Stimulated activated CD8-positive, alpha-beta memory T cell treated with anti-CD3 and anti-CD28 coated beads, Interleukin-2, amount 100 ng/mL, for 48 hours (primary cell): ENCODE measurements at places on chromosomes 6 and 20.
A peak's percentile ranks its signal among the peaks of the same experiment; 100 is the strongest.

- DNase-seq = no peak
These were observed 195.5 kb downstream of the EYA4 start for GRCh38 chr6:133436652-133437051.

GRCh38 chr6:43426928-43427405, 374 bp upstream of the ABCC10 start:
- no peak for DNase-seq

GRCh38 chr6:149454346-149454848, 30.4 kb downstream of the ZC3H12D start:
- DNase-seq = no peak

- DNase-seq = no peak
These were observed 3.1 kb upstream of the NKX2-2 start for GRCh38 chr20:21516861-21517565.

GRCh38 chr6:24980507-24981385, 45.0 kb upstream of the RIPOR2 start:
- no peak for DNase-seq

DNA sequence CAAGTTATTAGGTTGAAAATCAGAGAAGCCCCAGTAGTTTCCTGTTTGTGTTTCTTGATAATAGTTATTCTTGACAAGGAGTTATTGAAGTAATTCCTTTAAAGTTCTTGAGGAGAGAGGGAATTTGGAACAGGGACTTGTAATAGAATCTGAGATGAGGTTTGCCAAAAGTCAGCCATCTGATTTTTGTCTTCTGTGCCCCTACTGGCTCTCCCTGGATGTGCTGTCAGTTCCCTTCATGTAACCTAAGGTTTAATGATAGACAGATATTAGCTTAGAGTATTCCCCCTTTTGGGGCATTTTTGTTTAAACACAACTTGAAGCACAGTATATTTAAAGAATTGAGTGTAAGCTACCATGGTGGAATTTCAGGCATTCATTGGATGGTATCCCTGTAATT, 71.4 kb downstream of the CARMIL1 start:
- DNase-seq = no peak

DNA sequence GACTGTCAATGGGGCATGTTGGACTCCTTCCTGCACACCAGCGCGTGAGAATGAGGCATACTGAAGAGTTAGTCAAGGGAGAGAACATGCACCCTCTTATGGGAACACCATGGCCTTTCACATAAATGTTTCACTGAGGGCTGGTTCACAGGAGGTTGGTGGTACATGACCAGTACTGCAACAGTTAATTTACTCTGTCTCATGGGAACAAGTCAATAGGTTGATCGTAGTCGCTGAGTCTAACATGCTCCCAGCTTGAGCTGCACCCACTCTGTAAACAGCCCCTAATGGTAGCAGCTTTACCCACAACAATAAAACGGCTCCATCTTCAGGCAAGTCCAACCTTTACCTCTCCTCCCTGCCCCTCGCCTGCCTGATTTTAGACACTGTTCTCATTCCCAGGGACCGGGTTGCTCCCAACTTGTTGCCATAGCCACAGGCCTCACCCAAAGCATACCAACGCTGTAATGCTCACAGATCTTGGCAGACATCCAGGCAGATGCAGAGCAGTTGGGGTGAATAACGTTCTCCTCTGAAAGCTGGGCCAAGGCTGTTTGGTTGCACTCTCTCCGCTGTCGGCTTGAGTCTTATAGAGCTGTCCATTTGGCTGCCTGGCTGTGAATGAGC, 111.3 kb downstream of the LY86 start:
- no peak for DNase-seq

- peak; percentile 36 for DNase-seq
These were observed 55.7 kb upstream of the SLC23A2 start for GRCh38 chr20:5056801-5057599.

DNA sequence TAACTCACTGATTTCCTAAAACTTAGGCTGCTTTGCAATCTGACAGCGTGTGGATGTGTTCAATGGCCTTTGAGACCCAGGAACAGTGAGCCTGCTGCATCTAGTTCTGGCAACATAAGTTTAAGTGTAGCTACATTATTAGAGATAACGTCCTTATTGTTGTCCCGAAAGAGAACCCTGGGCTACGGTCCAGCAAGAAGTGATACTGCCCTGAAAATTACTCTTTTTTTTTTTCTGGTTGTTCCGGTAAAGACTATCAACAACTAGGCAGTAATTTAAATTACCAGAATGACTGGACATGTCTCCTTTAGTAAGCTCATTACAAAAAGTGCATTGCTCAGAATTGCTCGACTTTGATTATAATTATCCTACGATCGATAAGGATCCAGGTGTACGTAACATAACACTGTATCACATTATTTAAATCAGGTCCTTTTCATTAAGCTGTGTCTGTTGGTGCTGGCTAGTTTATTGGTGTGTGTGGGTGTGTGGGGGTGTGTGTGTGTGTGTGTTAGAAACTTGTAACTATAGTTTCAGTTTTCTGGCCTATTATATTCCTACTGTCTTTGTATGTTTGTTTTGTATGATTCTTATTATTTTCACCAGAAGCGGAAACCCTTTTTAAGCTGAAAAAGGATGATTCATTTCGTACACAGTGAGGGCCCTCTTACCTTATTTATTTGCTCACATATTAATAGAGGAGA, 3.0 kb downstream of the TSHZ2 start:
- DNase-seq = no peak

DNA sequence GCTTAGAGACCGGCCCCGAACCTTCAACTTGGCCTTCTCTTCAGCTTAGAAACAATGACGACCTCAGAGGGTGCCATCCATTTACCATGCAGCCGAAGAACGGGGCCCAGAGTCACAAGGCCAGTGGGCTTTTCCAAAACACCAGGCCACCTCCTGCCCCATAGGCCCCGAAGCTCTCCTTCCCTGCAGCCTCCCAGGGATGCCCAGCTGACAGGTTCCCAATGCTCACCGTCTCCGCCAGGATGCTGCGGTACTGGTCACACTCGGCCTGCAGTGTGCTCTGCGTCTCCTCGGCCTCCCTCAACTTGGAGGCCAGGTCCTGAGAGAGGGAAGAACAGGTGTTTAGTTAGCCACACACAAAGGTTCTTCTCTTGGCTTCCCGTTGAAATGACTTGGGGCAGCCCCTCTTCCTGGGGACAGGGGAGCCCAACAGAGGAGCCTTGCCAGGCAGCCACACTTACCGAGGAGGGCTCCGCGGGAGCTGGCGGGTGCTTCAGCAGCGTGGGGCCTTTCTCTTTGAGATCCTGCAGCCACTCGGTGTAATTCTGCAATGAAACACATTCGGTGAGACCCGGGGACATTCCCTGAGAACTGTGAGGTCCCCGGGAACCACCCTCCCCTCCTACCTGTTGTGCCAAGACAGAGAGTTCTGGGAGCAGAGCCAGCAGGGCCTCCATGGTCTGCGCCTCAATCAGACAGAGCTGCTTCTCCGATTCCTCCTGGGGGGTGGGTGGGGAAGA, 51.5 kb downstream of the DSTN start:
- no peak for DNase-seq

GRCh38 chr6:54216336-54216735, 91.9 kb upstream of the TINAG start:
- no peak for DNase-seq

- no peak for DNase-seq
These were observed 35.1 kb upstream of the CCN6 start for GRCh38 chr6:112018619-112019416.

GRCh38 chr6:139439349-139439748, 64.9 kb upstream of the CITED2 start:
- DNase-seq = no peak

DNA sequence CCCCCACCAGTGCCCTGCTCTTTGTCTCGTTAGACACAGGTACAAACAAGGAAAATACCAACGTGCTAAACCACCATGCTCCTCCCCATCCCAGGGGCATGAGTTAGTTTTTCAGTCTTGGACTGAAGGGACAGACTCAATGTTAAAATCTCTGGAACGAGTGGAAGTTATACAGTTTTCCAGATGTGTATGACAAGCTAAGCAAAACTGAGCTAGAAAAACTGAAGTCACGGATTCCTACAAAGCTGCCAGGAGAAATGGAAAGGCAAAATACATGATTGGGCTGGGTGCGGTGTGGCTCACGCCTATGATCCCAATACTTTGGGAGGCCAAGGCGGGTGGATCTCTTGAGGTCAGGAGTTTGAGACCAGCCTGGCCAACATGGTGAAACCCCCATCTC, 34.3 kb upstream of the QKI start:
- no peak for DNase-seq

GRCh38 chr6:121651420-121651819, 216.0 kb downstream of the GJA1 start:
- DNase-seq = no peak

GRCh38 chr6:125699591-125699990, 49.8 kb upstream of the HEY2 start:
- no peak for DNase-seq

- no peak for DNase-seq
These were observed 23.1 kb upstream of the SRSF6 start for GRCh38 chr20:43434565-43434964.

DNA sequence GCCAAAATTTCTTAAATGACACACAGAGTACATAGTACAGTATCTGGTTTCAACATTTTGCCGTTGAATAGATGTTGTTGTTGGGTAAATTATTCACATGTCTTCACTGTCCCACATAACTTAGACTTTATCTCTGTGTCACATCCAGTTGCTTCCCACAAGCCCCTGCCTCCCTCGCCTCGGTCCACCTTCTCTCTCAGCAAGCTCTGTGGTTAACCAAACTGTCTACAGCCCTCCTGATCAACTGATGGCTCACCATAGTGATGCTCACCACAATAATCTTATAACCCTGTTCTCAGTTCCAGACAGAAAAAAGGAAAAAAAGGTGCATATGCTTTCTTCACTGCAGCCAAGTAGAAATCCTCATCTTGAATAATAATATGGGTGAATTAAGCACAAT, 23.0 kb downstream of the IL17F start:
- peak; percentile 36 for DNase-seq

DNA sequence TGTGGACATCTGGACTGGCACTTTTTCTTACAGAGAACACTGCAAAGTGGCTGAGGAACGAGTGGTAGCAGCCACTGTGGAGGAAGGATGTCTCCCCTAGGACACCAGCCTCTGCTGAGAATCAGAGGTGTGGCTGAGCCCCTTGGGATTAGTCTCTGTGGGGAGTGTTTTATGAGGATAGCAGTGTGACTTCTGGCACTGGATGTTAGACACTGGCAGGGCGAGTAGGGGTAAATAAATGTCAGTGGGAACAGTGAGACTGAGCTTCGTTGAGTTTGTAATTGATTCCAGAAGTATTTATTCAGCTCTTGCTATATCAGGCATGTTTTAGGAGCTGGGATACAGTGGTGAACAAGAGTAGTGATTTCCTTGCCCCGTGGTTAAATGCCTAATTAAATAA, 124.0 kb downstream of the JARID2 start:
- DNase-seq = no peak

DNA sequence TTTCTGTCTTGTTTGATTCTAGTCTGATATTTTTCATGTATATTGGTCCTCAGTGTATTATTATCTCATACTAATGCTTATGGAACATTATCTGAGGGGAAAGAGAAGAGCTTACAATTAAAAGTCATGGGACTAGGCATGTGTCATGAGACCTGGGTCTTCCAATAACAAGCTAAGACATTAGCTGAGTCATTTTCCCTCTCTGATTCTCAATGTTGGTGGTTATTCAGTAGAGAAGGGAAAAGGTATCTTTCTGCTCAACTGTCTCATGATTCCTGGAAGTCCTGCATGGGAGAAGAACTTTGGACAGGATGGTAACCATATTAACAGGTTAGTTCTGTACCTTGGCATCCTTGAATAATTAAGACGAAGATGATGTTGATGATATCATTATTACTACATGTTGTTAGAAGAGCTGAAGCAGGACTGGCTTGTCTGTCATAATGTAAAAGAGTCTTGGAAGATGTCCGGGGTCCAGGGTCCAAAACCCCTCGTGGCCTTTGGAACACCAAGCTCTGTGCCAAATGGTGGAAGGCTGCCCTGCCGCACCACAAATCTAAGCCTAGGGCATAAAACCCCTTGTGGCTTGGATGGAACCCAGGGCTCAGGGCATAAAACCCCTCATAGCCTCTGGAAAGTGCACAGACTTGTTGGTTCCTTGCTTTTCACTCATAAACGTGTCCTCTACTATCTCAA, 19.1 kb downstream of the TRIM38 start:
- DNase-seq = no peak

- no peak for DNase-seq
These were observed 858 bp upstream of the PTPRK start for GRCh38 chr6:128521282-128521632.

DNA sequence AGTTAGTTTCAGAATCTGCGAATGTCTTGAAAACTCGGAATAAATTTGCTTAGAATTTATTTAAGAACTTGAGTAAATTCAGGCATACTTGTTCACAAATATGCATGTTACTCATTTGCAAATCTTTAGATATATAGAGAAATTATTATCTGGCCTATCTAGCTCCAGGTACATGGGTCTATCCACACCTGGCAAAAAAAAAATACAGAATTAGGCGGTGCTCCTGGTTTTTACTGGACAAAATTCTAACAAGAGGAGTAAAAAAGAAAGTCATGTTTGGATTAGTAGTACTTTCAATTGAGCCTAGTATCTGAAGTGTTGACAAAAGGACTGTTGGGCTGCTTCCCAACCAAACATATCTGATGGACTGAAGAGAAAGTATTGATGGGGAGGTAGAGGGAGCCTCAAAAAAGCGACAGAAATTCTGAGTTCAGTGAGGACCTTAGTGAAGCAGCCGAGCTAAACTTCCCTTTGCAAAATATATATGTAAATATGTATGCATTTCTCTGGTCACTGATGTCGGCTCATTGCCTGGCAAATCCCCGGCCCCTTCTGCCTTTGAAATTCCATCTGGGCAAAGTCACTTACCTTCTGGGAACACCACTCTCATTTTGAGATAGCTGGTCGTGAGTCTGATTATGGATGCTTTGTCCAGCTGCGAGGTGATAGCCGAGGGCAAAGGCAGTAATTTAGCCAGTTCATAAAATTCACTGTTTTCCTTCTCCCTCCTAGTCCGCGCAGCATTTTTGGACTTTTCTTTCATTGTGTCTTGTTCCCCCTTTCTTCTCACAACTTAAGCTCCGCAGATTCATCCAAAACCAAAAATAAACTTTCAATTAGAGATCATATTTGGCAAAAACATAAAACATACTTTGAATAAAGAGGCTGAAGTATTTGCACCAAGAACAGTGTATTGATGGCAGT, 1.8 kb downstream of the SIM1 start:
- no peak for DNase-seq

DNA sequence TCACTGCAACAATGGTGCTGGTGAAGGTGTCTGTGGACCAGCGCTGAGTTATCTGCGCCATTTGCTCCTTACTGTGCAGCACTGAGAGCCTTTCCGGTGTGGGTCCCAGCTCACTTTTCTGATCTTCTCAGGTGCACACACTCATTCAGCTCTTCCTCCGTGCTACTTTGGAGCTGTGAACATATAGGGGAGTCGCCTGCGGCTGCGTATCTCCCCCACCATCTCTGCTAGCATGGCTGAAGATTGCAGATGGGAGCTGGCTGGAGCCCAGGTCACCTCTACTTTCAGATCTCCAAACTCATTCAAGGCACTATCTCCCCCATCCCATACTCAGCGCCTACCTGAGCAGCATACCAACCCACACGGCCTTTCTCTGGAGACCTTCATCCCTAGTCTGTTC, 96.9 kb downstream of the DHX35 start:
- no peak for DNase-seq
